Fibroblast of skin of right quadriceps (primary cell): ENCODE measurements at places on chromosomes 2 and 18.
A peak's percentile ranks its signal among the peaks of the same experiment; 100 is the strongest.

- no peak for DNase-seq
These were observed 135.2 kb downstream of the NYAP2 start for GRCh38 chr2:225534697-225535096.

GRCh38 chr2:40266201-40266600, 185.7 kb downstream of the SLC8A1 start:
- no peak for DNase-seq

DNA sequence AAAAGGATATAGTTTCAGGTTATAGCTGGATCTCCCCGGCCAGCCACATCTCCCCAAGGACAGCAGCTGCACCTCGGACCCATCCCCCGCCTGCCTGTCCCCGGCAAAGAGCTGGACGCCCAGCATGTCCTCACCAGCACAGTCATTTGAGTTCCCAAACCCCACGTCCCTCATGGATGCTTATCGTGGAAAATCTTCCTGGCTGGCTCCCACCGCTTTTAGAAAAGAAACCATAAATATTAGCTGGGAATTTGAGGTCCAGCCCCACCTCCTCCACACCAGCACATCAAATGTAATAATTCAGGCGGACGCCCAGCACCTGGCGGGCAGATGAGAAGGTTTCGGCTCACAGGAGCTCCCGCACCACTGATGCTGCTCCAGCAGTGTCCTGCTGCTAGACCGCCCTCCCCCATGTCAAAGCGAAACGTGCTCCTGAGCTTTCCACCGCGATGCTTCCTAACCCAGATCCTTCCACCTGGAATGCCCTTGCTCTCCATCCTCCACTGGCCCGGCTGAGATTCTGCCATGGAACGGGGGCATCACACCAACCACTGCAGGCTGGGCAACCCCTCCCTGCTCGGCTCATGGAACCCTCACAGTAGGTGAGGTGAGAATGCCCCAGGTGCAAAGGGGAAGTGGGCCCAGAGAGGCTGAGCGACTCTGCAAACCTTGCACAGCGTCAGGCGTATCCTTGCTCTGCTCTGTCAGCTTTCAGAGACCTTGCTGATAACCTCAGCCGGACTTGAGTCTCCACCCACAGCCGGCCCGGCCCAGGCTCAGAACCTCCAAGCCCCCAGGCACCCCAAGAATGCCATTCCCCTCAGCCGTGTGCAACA, 71.5 kb upstream of the GPC1 start:
- DNase-seq = no peak

DNA sequence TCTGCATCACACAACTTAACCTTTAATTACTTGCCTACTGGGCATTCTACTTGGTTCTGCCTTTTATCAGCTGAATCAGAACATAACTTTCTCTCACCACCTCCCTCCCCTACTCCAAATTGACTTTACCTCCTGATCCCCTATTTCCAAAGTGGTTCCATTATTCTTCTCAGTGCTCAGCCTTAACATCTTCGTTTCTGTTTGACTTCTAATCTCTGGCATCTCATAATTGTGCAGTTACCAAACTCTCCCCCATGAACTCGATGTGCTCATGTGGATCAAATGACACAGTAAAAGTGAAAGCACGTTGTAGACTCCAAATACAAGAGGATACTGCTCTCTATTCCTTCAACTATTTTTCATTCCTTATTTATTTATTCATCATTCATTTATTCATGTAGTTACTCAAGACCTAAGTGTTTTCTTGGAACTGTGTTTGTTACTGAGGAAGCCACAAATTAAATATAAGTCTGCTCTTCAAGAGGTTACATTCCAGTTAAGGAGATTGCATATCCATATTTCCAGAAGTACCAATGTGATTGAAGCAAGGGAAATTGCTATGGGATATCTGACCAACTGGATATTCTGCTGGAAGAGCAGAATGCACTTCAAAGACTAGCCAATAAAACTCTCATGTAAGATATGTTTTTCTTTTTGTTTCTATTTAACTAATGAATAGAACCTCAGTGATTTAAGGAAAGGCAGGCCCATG, 158.8 kb downstream of the TMEFF2 start:
- peak; percentile 31 for DNase-seq

GRCh38 chr2:128549646-128550260, 231.1 kb upstream of the HS6ST1 start:
- DNase-seq = peak; percentile 57
